HCEC 1CT (cell line): ENCODE measurements at places on chromosomes 11 and 22.

GRCh38 chr22:49546811-49547585 is 280.7 kb downstream of the BRD1 start:
- no peak for DNase-seq

- DNase-seq: peak; percentile 95
Measured at GRCh38 chr11:128453444-128454336, 133.7 kb downstream of the ETS1 start.

DNA sequence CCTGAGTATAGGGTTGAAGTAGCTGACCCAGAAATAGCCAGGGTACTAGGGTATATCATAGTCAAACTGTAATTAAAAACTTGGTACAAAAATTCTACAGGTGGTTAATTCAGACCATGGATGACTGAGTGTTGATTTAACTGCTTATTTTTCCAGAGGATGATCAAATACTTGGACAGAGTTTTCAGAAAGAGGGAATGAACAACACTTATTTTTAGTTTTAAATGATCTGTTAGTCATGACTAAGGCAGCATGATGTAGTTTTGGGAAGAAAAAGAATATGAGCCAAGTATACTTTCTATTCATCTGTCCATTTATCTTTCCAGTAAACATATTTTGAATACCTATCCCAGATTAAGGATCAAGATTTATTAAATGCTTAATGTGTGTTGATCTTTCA is 19.8 kb upstream of the CCDC89 start:
- peak; percentile 26 for DNase-seq

GRCh38 chr22:24427500-24428164 is at the start of gene ADORA2A:
Gene ADORA2A (plus strand): TSS chr22:24427599. CDS start chr22:24433405, 5,806 bp downstream.
- DNase-seq: no peak

DNA sequence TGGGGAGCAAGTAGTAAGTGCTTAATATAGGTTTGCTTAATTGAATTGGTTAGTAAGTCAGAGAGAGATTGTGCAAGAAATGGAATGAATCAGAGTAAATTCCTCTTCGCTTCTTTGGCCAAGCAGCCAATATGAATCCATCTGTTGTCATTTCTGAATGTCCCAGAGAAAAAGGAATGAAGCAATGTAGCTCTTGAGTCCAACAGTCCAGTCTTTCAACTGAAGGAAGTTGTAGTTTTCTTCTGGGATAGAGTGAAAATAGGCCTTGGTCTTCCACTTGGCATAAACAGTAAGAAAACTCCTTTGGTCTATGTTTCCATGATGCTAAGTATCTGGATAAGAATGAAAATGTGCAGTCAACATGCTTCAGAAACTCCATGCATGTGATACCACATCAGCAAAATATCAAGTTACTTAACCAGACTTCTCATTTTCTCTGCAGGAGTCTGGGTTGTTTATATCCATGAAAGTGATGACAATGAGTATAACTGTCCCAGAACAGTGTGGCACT is 1.8 kb upstream of the FIBIN start:
- DNase-seq: peak; percentile 95

DNA sequence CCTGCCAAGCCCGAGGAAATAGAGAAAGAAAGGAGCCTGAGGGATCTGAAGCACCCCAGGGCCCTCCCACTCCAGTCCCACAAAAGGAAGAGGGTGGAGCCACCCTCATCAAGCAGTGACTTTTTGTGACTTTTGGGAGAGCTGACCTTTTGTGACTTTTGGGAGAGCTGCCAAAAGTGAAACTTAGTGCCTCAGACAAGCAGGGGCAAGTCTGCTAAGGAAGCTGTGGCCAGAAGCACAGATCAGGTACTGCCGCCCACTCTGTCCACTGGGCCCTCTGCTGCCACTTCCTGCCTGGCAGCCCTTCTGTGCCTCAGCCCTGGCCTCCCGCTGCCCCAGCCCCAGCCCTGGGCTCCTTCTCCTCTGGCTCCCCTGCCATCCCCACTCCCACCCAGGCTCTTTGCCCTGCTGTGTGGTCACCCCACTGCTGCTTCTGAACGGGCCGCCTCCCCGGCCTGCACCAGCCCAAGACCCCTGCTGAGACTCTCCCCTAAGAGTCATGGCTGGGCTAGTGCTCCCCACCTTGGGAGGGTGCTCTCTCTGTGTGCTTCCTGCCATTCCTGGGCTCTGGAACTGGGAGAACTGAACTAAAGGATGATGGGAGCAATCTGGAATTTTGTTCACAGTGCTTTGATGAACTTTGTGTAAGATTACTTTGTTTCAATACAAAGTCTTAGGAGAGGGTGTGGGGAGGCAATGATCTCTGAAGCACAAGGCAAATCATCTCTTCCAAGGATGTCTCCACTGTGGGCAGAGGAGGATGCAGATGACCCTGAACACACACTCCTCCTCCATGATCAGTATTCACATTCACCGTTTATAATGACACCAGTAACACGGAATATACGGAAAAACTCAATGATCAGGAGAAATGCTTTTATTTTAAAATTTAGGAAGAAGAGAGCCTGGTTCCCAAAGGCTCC is at the start of gene APOBEC3H:
Gene APOBEC3H, plus strand, starts transcription at position 147 of the 923 bp plus-strand sequence. CDS start 3,035 bp downstream, outside the sequence.
- DNase-seq: no peak

DNA sequence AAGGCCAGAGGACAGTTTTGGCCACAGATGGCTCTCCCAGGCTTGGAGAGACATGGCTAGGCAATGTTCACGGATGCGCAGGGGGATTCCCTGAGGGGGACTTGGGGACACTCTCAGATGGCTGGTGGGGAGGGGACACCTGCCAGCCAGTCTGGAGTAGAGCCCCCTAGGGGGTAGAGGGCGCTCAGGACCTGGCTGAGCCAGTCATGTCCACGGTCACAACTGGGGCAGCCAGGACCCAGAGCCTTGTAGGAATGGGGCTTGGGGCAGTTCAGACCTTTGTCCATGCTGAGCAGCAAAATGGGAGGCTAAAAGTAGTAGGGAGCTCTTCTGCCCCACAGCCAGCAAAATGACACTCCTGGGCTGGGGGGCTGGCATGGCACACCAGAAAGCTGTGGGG is 1.7 kb downstream of the CSDC2 start:
- no peak for DNase-seq

- DNase-seq: peak; percentile 98
Measured at GRCh38 chr11:86740628-86741483, 59.5 kb upstream of the PRSS23 start.

DNA sequence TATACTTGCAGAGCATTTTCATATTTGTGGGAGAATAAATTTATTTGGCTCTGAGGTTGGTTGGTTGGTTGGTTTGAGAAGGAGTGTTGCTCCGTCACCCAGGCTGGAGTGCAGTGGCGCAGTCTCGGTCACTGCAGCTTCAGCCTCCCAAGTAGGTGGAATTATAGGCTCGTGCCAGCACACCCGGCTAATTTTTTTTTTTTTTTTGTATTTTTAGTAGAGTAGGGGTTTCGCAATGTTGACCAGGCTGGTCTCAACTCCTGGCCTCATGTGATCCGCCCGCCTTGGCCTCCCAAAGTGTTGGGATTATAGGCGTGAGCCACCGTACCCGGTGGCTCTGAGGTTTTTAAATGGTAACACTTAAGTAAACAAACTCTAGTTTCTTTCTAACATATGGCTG is 161.1 kb downstream of the TEAD1 start:
- no peak for DNase-seq

DNA sequence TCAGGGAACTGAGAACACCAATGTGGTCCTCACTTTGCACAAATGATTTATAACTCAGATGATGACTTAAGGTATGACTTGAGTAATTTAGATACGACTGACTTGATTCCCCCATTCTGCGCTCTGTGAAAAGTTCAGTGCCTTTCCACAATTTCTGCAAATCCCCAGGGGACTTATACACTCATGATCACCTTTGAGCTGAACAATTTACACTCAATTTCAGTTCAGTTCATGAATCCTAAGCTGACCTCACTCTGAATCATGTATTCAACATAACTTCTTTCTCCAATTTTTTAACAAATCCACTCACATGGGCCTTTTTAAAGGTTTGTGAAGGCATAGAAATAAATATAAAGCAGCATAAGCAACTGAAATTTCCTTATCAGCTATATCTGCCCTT is 274.2 kb downstream of the FAM76B start:
- peak; percentile 59 for DNase-seq

GRCh38 chr11:31397239-31397834 is 27.7 kb downstream of the DNAJC24 start:
- peak; percentile 24 for DNase-seq

DNA sequence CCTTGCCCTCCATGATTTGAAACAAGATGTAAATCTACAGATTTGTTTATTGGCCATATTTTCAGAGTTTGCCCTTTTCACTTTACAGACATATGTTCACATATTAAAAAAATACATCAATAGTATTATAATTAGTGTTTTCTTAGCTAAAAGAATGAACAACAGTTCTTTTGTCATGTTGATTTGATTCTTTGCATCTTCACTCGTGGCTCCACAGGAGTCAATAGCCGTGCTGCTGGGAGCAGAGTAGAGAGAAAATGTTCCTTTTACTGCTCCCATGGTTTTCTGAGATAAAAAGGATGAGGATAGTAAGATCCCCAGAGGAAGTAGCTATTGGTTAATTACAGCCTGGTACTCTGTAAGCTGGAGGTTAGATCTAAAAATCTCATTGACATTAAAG is 151.2 kb downstream of the PGR start:
- no peak for DNase-seq

- DNase-seq: no peak
Measured at GRCh38 chr11:109249597-109249996, 172.4 kb upstream of the C11orf87 start.

DNA sequence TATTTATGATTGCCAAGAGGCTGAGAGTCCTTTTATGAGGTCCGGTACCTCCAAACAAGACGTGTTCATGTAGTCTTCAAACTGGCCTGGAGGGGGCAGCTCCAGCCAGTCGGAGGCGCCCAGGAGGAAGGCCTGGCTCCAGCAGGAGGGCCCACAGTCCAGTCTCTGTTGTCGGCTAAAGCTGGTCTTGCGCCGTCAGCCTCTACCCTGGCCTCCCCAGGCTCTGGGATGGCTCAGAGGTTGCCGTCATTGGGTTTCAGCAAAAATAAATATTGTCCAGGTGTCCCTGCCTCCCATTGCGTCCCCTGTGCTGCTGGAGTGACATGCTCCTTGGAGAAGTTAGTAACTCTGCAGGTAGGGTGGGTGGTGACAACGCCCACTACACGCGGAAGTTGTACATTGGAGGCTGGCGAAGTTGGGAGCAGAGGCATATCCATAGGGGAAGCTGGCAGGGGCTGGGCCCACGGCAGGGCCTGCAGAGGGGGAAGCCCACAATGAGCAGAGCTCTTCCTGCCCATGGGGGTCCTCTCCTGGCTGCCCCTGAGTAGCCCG is 1.0 kb upstream of the SLC25A1 start:
- DNase-seq: peak; percentile 86

DNA sequence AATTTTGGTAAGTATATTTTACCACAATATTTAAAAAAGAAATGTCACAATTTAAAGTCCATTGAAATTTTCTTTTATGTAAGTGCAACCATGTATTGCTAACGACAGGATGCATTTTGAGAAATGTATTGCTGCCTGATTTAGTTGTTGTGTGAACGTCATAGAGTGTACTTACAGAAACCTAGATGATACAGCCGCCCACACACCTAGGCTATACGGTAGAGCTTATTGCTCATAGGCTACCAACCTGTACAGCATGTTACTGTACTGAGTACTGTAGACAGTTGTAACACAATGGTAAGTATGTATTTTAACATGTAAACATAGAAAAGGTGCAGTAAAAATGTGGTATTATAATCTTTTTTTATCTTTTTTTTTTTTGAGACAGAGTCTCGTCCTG is 48.1 kb downstream of the CBL start:
- DNase-seq: no peak
